Skin of body (tissue), 3 donors: ENCODE measurements at places on chromosomes 2 and 18.

DNA sequence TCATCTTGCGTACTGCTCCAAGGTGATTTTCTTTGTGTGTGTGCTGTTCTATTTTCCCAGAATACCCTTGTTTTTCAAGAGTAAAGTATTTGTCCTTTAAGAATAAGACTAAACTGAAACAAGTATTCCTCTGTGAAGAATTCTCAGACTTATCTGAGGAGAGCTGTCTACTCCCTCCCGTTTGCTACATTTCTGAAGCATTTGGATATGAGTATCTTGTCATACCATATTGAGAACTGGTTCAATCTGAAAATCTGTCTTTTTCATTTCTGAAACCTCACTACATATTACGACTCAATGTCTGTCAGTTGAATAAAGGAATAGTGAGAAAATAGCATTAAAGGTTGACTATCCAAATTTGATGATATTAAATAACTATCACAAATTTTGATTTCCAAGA is 159.4 kb downstream of the PMAIP1 start:
- no peak for DNase-seq

- no peak for DNase-seq
These were observed 11.1 kb downstream of the TTL start for GRCh38 chr2:112493048-112493447.

DNA sequence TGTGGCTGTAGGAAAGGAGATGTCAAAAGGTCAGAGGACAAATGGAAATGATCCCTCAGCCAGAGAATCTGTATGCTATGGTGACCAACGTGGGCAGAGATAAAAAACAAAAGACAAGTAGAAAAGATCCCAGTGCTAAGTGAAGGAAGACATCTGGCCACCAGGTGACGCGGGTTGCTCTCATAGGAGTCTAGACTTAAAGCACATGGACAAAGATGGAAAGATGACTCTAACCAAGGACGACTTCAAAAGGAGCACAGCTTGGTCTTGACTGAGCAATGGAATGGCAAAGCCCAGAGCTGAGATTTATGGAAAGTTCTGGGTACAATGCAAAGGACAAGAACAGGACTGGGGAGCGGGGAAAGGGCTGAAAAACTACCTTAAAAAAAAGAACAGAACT is 96.8 kb downstream of the CLIP4 start:
- no peak for DNase-seq

DNA sequence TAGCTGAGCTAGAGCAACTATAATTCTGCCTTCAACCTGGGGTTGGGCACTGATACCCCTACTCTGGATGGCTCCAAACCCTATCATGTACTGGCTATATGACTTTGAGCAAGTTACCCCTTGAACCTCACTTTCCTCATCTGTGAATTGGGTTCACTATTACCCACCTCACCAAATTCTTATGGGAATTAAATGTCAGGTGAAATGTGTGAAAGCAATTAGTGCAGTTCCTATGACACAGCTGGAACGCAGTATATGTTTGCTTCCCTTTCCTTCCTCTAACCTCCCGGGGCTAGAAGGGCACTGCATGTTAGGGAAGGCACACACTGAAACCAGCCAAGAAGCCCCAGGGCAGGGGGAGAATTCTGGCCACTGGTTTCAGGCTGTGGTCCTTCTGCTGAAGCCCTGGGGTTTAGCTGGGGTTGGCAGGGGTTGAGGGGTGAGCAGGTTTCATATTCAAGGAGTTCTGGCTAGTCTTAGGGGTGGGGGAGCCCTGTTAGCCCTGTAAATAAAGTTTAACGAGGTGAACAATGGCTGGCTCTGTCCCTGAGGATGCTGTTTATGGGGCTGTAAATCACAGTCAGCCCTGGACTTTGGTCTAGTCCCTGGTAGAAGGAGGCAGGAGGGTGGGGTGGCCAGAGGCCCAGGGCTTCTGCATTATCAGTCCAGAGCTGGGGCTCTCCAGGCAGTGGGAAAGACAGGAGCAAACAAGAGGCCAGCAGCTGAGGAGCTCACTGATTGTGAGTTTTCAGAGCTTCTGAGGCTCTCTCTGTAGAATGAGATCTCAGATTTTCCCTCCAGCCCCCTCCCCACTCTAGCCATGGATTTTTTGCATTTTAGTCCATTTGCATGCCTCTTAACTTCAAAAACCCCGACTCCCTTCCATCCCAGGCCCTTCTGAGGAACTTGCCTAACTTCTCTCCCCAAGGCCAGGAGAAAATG is 8.0 kb downstream of the PKDCC start:
- no peak for DNase-seq

- DNase-seq, result peak; percentile 76
These were observed 751 bp upstream of the DNAJC10 start for GRCh38 chr2:182715121-182715891.

DNA sequence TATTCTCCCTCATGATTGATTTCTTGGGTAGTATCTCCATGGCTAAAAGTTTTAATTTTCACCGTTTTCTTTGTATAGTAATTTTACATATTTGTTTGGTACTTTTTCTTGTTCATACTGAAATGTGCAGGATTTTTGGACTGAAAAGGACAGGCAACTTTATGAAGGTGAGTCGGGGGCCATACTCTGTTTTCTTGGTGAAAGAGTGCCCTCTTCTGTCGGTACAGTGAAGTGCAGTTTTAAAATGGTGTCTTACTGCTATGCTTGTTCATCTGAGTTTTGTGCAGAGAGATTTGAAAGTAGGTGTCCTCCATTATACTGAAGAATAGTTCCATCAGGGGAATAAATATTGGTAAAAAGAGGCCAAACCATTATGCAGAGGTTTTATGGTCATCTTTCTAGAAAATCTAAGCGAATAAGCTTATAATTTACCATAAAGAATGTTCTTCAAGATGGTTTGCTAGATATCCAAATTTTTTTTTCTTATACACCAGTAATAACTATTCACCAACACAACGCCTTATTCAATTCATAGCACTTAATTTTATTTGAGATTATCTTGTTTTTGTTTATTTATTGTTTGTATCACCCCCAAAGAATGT is 8.7 kb upstream of the SERPINB13 start:
- peak; percentile 7 for DNase-seq
